ENCODE measurements at places on chromosomes 5 and 9.
A peak's percentile ranks its signal among the peaks of the same experiment; 100 is the strongest.

DNA sequence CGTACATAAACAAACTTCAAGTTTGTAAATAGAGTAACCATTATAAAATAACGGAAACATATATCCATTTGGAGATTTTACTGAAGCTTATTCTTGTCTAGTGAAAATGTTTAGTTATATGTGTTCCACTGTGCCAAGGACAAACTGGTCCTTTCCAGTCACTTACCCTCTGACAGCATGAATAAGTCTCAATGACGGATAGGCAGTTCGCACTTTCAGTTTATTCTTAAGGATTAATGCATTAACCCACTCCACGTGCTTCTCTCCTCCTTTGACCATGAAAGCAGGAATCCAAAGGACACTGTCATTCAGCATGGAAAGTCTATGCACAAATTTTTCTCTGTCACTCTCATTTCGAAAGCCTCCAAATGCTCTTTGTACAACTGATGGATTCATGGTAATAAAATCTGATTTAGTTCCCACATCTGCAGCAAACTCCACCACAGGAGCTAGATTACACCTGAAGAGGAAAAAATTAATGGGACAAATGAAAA is 47.1 kb downstream of the ST8SIA4 start:
- no peak for DNase-seq

DNA sequence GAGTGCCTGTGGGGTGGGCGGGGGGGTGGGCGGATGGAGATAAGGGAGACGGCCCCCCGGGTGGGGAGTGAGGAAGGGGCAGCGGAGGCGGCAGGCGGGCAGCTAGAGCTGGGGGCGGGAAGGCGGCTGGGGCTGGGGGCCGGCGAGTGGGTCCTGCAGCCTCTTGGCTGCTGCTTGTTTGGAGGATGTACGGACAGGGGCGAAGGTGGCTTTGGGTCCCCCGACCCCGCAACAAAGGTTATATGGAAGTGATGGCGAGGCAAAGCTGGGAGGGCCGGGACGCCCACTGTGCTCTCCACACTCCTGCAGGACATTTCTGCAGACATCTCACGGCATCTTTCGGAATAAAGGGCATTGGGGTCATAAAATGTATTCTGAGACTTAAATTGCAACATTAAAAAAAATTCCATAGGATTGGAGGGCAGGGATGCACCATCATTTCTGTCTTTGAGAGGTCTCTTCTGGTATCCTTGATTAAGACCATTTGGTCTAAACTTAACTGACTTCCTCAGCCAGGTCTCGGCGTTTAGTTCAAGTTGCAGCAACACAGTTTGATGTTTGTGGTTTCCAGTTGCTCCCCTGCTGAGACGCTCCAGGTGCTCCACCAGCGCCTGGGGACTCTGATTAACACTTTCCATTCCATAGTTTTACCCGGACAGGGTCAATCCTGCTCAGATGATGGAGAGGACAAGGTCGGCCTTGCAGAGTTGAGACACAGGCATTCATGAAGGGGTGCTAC is 101.6 kb upstream of the SSBP2 start:
- DNase-seq, result no peak

DNA sequence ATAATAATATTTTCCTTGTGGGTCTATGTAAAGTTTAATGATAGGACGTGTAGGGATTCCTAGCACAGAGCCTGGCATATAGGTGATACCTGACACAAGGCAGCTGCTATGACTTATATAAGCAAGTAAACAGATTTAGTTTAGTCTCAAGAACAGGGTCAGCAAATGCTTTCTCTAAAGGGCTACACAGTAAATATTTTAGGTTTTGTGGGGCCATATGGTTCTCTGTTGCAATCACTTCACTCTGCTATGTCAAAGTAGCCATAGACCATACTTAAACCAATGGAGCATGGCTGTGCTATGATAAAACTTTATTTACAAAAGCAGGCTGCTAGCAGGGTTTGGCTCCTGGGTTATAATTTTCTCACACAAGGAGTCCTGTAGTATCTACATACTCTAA is 204.8 kb upstream of the KLF4 start:
- no peak for DNase-seq

- no peak for DNase-seq
Observed at GRCh38 chr5:179618923-179619554, 4.4 kb downstream of the HNRNPH1 start.

DNA sequence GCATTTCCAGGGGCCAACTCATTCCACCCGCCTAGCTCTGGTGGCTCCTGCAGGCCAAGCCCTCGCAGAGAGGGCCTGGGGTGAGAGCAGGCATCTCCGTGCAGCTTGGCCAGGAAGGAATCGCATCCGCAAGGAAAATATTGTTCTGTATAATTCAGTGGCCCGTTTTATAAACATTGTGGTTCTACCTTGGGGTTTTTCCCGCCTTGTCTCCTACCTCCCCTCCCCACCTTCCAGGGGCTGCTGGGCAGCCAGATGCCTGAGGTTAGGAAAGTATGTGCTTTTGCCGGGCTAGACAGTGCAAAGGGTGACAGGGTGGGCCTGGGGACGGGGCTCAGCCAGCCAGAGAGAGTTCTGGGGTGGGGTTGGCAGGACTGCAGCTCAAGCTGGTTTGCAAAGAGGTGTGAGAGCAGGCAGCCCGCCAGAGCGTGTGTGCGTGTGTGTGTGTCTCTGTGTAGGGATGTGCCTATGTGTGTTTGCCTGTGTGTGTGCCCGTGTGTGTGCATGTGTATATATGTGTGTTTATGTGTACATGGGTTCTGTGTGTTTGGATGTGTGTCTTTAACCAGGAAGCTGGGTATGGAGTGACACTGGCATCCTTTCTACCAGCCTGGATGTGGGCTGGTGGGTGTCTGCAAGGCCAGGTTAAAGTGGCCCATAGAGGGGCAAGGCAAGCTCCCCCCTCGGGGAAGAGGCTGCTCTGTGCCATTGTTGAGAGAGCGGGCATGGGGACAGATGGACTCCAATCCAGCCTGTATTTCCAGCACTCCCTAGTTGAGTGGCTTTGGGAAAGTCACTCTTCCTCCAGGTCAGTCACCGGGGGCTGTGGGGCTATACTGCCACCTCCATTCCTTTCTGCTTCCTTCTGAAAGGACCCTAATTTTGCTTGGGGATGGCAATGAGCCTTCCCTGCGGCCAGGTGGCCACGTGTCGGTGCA is 10.6 kb upstream of the SLC2A6 start:
- no peak for DNase-seq

- DNase-seq, result peak; percentile 71
Observed at GRCh38 chr5:93078082-93079038, 502.7 kb downstream of the NR2F1-AS1 start.

DNA sequence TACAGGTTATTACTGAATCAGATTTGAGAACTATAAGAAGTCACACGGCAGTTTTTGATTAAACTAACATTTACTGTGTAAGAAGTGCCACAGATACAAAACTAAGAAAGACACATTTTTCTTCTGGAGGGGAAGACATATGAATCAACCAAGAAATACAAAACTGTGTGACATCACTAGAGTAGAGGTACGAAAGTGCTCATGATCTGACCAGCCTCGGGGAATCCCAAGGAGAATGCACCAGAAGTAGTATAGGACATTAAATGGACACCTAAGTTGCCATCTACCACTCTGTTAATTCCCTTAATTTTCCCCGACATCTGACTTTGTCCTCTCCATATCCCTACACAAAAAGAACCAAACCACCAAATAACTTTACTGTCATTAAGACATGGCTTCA is 5.3 kb upstream of the IFNK start:
- DNase-seq, result no peak

DNA sequence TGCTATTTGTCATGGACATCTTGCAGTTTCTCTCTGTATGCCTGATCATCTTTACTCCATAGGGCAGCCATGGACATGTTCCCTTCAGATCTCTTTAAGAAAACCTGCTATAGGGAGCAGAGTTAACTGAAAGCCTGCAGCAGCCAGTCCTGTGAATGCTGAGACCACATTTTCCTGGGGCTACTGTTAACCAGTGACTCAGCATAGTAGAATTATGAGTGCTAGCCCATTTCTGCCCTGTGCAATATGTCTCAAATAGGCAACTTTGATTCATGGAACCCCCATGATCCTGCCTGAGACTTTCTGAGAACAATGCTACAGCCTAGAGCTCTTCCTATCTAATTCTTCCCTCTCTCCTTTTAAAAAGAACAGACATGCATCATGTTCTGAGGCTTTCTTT is 624.2 kb downstream of the CHSY3 start:
- peak; percentile 44 for DNase-seq

- DNase-seq, result no peak
Observed at GRCh38 chr9:84955971-84956370, 286.4 kb downstream of the NTRK2 start.

- DNase-seq, result peak; percentile 96
Observed at GRCh38 chr5:81825237-81825636, 74.3 kb upstream of the SSBP2 start.

All from stromal cell of bone marrow (primary cell).